ENCODE measurements at places on chromosomes 13 and 19.

- no peak for DNase-seq
These were observed 718.0 kb downstream of the DACH1 start for GRCh38 chr13:71149046-71149445.

DNA sequence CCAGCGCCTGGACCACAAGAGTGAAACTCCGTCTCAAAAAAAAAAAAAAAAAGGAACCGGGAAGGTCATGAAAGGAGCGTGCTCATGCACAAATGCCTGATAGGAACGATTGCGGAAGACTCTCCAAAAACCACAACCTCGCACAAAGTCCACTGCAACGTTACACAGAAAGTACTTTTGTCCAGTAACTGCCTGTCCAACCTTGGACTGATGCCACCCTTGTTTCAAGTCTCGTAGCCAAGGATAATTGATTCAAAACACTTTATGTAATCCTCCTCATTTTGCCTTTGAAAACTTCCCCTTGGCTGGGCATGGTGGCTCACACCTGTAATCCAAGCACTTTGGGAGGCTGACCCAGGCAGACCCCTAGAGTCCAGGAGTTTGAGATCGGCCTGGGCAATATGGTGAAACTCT is 13.7 kb downstream of the LGALS7 start:
- no peak for DNase-seq

DNA sequence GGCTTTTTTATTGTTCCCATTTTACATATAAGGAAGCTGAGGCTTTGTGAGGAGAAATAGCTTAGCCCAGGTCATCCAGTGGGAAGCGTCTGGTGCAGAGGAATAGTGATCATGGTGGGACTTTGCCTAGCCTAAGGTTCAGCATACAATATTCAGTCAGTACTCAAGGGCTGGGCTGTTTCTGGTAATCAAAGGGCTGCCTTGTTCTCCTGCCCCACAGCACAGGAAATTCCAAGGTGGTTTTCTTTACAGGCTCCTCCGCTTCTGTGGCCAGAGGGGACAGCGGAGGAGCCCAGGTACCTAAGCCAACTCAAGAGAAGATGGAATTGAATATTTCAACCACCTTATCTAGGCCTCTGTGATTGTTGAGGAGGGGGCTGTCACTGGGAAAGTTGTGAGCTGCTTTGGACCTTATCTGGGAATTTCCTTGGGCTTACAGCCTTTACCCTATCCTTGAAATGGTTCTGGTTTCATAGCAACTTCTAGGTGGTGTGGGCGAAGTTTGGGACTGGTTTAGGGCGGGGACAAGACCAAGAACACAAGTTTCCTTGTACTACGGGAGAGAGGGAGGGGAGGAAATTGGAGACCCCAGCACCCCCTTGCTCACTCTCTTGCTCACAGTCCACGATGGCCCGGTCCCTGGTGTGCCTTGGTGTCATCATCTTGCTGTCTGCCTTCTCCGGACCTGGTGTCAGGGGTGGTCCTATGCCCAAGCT is at the start of gene MIA:
TSS of gene MIA (plus strand) at position 606 of the 716 bp plus-strand sequence. CDS start at position 628, 22 bp downstream.
- DNase-seq: peak; percentile 57

GRCh38 chr19:2426611-2427428 is 566 bp downstream of the TIMM13 start:
- DNase-seq: no peak

- DNase-seq: no peak
These were observed 1477.6 kb downstream of the UQCRFS1 start for GRCh38 chr19:27735314-27735713.

GRCh38 chr13:69291292-69291906 is 816.2 kb upstream of the ATXN8OS start:
- DNase-seq: no peak

GRCh38 chr19:49555600-49556411 is 24.6 kb downstream of the NOSIP start:
- DNase-seq: peak; percentile 86

GRCh38 chr13:22717036-22717435 is 463.7 kb upstream of the SGCG start:
- no peak for DNase-seq

GRCh38 chr19:31041461-31041860 is 307.8 kb downstream of the TSHZ3 start:
- no peak for DNase-seq

- no peak for DNase-seq
These were observed 33.0 kb downstream of the KCTD4 start for GRCh38 chr13:45167611-45168554.

- DNase-seq: peak; percentile 73
These were observed at the start of gene LYL1 for GRCh38 chr19:13102666-13103580. LYL1 (minus strand) TSS chr19:13102858; CDS start chr19:13101171, 1,687 bp downstream.
